ENCODE measurements at places on chromosomes 1 and 21.

GRCh38 chr1:64077281-64077940 lies 126.0 kb upstream of the UBE2U start:
- DNase-seq: no peak

GRCh38 chr1:4362314-4363044 lies 291.9 kb upstream of the AJAP1 start:
- no peak for DNase-seq

GRCh38 chr1:173616859-173617258 lies 14.0 kb upstream of the SLC9C2 start:
- DNase-seq: no peak

- DNase-seq: no peak
Measured at GRCh38 chr1:212641956-212642355, 33.4 kb downstream of the ATF3 start.

- DNase-seq: peak; percentile 82
Measured at GRCh38 chr1:53145942-53146708, 3.7 kb upstream of the SLC1A7 start.

DNA sequence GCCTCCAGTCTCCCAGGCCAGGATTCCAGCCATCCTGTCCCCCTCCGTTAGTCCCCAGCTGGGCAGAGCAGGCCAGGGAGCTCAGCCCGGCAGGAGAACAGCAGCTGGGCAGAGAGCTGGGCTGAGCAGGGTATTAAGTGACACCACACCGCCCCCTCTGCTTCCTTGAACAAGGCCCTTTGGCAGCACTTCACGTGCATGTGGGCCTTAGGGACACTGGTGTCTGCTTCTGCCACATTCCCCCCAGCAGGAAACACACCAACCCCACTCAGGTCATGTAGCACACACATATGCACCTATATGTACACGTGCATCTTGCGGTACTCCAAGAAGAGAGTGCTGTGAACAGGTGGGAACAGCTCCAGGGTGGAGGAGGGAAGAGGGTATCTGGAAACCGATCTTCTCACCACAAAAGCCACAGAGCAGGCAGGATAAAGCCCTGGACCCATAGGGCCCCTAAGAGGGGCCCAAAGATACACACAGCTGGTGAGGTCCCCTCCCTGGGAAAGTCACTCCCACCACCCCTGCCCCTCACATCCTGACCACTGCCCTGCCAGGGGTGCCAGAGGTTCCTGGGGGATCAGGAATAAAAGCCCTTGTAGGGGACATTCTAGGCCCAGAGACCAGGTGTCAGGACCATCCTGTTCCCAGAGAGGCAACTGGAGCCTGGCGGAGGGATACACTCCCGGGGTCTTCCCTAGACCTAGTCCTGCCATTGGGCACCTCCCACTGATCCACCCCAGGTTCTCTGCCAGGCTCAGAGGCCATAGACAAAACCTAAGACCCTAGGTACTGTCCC lies 4.5 kb downstream of the EPHA2 start:
- DNase-seq: peak; percentile 75

- no peak for DNase-seq
Measured at GRCh38 chr1:45979074-45979777, 153.2 kb downstream of the PIK3R3 start.

- DNase-seq: no peak
Measured at GRCh38 chr21:15224346-15225086, 159.7 kb upstream of the NRIP1 start.

DNA sequence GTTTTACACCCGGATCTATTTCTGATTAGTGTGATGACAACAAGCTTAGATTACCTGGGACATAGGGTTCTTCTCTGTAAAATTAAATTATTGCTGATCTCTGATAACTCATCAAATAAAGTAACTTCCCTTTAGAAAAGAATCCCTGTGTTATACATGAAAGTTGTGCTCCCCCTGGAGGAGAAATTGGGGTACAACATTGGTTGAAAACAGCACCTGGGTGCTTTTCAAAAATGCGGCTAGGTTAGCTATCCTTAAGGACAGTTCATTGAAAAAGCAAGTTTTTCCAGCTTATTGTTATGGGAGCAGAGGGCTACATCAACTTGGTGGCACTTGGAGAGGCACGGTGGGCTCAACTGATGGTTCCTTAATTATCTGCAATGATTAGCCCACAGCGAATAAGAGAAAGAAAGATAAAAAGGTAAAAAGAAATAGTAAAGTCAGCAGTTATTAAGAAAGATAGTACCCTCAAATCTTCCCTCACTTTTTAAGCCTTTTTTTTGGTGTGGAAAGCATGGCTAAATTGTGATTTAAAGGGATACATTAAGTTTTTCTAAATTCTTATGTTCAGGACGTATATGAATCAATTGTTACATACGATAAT lies 97.8 kb downstream of the FMN2 start:
- peak; percentile 35 for DNase-seq

DNA sequence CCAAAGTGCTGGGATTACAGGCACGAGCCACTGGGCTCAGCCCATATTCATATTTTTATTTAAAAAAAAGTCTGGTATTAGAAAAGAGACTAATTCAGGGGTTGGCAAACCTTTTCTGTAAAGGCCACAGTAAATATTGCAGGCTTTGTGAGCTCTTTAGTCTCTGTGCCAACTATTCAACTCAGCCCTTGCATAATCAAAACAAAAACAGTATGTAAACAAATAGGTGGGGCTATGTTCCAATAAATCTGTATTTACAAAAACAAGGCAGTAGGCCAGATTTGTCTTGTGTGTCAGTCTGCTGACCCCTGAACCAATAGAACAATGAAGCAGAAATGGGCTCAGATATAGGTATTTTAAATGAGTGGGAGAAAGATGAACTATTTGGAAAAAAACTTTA lies 49.3 kb downstream of the CDC42BPA start:
- no peak for DNase-seq

- DNase-seq: no peak
Measured at GRCh38 chr21:45103971-45104520, 29.7 kb downstream of the ADARB1 start.

Measured in femur (tissue), 1 donor.